ENCODE measurements at places on chromosomes 6 and 20.

DNA sequence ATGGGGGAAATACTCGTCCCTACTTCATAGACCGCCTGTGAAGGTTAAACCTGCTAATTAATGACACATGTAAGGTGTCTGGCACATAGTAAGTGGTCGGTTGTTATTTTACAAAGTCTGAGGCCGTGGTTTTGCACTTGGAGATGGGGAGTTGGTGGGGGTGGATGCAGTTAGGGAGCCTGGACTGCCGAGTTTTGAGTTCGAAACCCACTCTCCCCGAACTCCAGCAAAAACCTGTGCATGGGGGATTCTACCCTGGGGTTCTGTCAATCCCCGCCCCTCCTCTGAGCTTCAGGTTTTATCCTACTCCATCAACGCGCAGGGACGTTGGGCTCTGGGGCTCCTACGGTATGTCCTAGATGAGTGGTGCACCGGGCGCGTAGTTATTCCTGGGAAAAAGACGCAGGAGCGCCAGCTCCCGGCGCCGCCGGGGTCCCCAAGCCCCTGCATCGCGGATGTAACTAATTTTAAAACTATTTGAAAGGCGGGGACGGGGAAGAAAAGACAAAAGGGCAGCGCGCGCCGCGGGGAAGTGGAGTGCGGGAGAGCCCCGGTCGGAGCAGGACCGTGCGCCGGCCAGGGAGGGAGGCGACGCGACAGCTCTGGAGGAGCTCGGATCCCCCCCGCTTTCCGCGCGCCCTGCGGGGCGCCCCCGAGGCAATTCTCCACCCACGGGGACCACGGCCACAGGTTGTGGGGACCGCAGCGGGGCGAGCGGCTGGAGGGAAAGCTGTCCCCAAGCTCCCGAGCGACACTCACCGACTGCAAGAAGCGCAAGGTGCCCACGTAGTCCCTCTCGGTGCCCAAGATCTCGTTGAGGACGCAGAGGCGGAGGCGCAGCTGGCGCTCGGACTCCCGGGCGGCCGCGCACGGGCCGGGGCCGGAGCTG is 672 bp downstream of the PREX1 start:
- peak; percentile 18 for DNase-seq

DNA sequence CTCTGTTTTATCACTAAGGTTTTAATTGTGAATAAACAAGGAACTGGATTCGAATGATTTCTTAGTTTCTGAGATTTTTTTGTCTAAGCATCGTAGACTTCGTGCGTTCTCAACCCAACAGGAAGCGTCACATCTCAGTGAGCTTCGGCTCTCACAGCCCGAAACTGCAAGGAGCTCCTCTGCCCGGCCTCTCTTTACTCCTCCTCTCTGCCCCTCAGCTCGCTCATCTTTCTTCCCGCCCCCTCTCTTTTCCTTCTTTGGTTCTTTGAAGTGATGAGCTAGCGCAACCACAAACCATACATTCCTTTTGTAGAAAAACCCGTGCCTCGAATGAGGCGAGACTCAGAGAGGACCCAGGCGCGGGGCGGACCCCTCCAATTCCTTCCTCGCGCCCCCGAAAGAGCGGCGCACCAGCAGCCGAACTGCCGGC is 480 bp upstream of the NT5E start:
- DNase-seq, result peak; percentile 37

DNA sequence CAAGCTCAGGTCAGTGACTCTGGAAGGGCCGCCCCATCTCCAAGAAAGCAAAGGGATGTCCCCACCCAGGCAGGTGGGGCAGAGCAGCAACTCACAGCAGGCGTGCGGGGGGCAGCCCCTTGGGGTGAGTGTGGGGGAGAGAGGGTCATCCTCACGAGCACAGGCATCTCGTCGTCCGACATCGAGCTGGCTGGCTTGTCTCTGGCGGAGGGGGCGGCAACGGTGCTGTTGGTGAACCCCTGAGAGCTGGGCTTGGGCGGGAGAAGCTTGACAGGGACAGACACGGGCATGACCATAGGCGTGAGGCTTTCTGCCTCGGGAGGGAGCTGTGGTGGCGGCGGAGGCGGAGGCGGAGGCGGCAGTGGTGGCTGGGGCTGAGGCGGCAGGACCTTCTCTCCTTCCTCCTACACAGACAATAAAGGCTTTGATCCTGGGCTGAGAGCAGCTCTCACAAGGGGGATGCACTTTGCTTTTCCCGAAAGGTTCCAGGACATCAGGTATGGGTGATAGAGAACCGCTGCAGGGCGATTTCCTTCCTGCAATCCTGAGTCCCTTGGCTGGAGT is 45.6 kb upstream of the MRPS10 start:
- no peak for DNase-seq

DNA sequence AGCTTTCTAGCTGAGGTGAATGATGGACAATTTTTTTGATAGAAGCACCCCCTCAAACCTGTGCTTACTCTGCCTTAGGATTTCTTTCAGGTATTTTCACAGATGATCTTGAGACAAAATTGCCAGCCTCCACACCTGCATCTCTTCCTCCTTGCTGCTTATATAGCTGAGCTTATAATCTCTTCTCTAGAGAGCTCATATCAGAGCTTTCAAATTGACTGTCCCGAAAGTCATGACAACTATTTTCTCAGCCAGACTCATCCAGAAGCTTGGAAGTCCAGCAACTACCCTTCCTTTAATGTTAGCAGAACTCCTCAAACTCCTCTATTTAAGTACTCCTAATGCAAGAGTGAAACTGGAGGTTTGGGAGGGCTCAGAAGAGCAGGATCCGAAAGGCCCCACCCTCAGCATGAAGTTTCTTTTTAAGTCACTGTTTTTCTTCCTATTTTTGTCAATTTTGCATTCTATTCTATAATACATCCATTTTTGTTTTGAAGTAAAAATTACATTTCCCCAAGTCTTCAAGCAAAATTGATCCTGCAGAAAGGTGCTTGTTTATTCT is 12.7 kb downstream of the CGA start:
- DNase-seq, result no peak

DNA sequence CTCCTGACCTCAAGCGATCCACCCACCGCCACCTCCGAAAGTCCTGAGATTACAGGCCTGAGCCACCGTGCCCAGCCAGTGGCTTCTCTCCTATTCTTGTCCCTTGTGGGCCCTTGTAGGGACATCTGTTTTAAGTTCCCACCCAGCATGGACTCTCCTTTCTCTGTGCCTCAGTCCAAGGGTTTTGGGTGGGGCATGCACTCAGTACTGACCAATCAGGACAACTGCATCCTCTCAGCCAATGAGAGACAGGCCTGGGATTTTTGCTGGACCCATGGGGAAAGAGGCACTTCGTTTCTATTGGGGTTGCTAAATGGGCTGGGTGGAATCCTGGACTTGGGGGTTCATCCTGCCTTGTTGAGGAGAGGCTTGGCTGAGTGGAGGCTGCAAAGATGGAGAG is 34.4 kb downstream of the SNAI1 start:
- no peak for DNase-seq

DNA sequence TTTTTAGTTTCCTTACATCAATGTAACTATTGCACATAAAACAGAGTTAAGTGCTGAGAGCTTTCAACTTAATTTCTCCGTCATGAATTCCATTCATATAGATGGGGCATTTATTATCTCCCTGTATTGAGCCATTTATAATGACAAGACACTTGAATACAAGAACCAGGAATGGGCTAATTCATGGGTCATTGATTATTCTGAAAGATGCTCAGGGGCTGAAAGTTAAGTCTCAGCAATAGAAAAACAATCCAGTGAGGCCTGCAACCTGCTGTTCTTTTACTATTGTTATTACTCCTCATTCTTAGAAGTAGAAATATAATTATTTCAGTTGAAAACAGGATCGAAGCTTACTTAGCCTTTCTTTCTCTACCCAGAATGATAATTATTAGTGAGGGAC is 307.7 kb downstream of the MMUT start:
- DNase-seq, result no peak

- DNase-seq, result no peak
These were observed 215.5 kb upstream of the ECI2 start for GRCh38 chr6:4350567-4351519.

DNA sequence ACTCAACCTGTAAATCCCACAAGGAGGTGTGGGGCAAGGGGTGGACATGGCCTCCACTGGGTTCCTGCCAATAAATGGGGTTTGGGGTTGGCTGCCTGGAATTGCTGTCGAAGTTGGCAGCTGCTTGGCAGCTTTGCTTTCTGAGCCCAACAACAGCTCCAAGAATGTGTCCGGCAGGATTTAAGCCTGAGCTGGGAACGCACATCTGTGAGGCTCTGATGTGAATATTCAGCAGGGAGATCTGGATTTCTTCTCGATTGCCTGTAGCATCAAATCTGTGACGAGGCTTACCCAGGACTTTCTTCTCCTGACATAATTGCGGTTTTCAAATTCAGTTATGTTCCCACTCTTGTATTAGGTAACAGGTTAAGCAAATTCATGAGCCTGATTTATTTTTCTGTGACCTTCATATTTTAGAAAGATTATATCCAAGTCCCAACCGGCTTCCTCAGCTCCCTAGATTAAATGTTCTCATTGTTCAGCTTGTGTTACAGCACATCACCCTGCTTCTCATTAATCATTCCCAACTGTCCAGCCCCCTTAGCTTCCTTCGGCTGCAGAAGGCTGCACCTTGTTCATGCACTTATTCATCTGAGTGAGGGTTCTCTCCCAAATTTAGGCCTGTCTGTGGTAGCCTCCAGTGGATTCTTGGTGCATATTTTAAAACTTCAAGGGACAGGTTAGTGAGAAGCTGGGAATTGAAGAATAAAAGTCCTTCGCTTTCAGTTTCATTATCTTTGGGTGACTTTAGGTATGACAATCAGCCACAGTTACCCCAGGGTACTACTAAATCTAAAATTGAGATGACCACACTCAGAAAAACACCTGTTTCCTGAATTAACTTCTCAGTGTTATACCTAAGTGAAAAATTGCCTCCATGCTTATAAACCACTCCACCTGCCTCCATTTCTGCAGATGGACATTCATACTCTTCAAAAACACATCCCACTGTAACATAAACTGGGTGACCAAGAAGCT is 310.0 kb downstream of the ESR1 start:
- no peak for DNase-seq

- DNase-seq, result no peak
These were observed 1.1 kb downstream of the ARG1 start for GRCh38 chr6:131574133-131574532.

DNA sequence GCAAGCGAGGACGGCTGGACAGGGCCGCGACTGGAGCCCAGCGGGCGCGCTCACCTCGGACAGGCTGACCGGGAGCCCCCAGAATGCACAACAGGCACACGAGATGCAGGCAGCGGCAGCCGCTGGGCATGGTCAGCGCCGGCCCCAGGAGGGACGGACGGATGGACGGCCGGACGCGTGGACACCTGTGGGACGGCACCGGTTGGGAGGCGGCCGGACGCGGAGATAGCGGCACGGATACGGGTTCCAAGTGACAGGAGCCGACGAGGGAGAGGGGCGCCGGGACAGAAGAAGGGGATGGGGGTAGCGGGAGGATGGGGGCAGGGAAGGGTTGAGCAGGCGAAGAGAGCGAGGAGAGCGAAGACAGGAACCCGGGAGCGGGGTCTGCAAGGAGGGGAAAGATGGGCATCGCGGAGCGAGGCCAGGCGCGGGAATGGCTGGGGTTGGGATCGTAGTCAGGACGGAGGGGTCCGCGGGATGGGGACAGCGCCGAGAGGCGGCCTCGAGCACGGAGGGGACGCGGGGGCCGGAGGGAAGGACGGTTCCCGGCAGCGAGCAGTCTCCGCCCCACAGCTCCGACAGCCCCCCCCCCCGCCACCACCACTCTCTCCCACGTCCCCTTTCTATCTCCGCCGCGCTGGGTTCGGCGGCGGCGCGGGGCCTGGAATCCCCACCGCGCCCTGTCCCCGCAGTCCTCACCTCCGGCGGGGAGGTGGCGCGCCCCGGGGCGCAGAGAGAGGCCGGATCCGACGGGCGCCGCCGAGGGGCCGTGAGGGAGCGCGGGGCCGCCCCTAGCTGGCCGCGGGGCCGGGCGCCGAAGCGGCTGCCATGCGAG is 435 bp downstream of the DLK2 start:
- peak; percentile 44 for DNase-seq

DNA sequence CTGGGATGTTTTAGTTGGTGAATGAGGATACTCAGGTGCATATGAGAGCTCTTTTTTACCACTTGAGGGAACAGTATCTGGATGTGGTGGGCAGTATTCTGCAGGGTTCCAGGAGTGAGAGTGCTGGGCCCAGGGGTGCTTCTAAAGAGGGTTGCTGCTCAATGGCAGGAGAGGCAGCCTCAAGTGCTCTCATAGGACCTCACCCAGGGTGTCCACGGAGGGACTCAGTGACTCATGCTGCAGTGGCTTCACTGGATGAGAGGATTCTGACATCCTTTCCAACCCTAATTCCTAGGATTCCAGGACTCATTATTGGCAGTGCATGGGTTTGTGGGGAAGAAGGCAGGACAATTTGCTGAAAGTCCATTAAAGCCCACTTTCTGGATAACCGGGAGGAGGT is 176.6 kb upstream of the FERMT1 start:
- no peak for DNase-seq

DNA sequence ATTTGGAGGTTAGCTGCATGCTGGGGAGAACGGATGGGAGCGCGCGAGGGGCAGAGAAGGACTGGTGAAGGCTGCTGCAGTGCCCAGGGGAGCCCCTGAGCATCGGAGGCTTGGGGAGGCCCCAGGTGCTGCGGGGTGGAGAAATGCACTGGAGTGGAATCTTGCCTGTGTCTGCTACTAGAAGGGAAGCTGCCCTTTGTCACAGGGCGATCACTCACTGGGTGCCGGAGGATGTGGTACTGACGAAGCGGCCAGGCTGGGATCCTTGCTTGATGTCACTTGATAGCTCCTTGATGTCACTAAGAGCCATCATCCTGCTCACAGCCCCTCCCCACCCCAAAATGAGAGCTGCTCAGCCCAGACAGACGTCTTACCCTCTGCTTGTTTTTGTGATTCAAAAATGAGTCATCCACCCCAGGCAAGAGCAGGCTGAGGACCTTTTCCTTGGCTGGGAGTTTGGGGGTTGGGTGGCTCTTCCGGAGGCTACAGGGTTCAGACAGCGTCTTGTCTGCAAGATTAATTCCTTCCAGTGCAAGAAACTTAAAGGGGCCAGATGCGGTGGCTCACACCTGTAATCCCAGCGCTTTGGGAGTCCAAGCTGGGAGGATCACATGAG is 62.6 kb upstream of the PMEPA1 start:
- DNase-seq, result no peak
